ENCODE measurements at places on chromosomes 7 and 10.

DNA sequence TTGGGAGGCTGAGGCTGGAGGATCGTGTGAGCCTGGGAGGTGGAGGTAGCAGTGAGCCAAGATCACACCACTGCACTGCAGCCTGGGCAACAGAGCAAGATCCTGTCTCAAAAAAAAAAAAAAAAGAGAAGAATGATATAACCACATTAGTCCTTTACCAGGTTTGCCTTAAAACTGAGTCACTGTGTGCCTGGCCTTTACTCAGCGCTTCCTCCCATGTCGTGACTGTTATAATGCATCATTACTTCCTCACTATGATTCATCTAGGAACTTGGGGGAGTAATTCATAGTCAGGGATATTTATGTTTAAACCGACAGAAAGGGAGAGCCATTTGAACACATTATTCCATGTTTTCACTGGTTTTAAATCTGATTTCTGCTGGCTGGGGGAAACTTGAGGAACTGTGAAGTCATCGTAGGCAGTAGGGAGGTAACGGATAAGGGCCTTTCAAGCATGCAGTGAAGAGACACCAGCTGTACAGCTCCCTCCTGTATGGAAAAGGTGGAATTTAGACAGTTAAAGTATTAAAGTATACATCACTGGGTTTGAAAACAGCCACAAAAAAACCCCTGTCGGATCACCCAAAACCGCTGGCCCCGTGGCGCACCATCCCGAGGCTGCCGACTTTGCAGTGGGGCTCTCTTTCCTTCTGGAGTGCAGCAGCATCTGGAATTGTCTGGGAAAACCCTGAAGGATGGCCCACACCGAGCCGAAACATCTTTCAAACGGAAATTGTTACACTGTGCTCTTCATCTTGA lies 119.8 kb downstream of the NKX6-2 start:
- DNase-seq: no peak

GRCh38 chr10:68492118-68492517 lies 20.3 kb upstream of the DNA2 start:
- DNase-seq: no peak

- no peak for DNase-seq
Observed at GRCh38 chr10:11311027-11311426, 293.4 kb downstream of the CELF2 start.

DNA sequence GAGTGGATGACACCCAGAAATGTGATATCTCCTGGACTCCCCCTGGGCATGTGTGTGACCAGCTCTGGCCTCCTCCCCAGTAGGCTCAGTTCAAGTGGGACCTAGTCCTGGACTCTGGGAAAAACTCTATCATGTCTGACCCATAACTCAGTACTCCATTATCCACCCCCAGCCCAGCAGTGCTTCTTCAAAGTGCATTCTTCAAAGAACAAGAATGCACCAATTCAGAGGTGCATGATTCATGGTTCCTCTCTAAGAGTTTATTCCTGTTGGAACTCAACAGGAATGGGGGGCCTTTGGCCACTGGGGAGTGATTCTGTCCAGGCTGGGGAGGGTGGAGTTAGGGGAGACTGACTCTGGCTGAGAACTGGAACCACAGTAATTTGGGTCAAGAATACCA lies 173.6 kb upstream of the CXCL12 start:
- DNase-seq: no peak

DNA sequence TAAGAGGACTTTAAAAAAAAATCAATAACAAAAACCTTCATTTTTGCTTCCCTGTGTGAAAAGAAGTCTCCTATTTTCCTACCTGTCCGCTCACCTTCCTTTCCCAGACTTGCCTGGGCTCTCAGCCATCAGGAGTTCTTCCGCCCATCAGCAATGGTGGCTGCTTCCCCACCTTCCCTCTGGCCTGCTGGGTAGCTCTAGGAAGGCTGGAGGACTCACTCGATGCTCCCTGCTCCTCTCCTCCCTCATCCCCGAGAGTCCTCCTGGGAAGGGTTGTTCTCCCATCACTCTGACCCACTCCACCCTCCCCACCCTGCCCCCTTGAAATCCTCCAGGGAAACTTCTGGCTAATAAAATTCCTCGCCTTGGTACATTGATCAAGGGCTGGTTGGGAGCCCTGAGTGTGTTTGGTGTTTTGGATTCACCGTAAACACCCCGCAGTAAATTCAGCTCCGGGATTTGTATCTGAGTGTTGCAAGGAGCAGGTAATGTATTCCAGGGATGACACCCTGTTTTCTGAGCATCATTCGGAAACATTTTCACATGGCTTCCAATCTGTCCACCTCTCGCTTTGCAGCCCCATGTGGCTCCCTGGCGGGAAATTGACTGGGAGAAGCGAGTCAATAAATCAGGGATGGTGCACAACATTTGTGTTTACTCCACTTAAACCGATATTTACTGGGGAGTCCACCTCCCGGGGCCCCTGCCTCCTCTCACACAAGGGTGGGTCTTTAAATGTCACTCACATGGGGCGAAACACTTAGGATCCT lies 126.4 kb upstream of the SDK1 start:
- no peak for DNase-seq

GRCh38 chr10:114356751-114357514 lies 47.4 kb downstream of the AFAP1L2 start:
- DNase-seq: no peak

DNA sequence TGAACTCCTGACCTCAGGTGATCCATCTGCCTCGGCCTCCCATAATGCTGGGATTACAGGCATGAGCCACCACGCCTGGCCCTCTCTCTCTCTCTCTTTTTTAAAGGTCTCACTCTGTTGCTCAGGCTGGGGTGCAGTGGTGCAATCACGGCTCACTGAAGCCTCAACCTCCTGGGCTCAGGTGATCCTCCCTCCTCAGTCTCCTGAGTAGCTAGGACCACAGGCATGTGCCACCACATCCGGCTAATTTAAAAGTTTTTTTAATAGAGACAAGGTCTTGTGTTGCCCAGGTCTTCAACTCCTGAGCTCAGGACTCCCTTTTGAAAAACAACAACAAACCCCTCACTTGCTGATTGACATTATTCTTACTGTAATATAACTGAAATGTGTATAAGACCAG lies 11.6 kb downstream of the PALD1 start:
- no peak for DNase-seq

DNA sequence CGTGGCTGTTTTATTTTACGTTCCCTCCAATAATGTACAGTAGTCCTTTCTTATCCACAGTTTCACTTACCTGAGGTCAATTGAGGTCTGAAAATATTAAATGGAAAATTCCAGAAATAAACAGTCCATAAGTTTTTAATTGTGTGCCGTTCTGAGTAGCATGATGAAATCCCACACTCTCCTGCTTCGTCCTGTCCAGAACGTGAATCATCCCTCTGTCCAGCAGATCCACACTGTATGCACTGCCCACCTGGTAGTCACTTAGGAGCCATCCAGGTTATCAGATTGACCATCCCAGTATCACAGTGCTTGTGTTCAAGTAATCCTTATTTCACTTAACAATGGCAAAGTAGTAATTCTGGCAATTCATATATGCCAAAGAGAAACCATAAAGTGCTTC lies 46.3 kb downstream of the STARD3NL start:
- no peak for DNase-seq

GRCh38 chr10:114174695-114175188 lies 739 bp upstream of the CCDC186 start:
- DNase-seq: no peak

Data from brain (organoid and tissue), 16 donors.